ENCODE measurements at places on chromosomes 4 and X.

DNA sequence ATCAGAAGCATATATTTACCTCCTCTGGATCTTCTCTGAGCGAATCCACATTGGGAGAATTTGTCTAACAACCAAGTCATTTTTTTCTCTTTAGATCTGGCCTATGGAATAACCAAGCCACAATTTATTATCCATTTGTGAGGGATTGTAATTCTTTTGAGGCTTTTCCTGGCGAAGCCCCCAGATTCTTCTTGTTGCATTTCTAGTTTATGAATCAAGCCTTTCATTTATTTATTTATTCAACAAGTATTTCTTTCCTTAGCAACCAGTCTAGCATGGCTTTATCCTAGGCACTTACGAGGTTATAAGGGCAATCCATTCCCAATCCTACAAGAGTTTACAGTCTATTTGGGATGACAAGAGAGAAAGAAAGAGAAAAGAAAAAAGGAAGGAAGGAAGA lies 18.4 kb upstream of the FNIP2 start:
- DNase-seq = no peak

DNA sequence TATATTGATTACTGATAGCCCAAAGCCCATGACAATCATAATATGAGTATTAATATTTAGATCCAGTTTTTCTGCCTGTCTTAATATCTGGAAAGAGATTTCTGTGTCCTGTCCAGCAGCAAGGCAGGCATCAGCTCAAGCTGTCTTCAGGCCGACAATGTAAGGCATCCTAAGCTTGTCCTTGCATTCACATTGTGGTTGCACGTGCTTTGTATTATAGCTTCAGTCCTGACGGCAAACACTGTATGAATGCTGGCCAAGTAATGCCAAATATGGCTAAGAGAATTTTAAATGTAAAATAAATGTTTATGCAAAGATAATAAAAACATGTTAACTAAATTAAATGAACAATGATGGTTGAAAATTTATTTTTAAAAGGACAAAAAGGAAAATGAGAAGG lies 255.7 kb upstream of the RPS6KA3 start:
- no peak for DNase-seq

GRCh38 chr4:54473798-54474197 lies 184.0 kb upstream of the KIT start:
- no peak for DNase-seq

- no peak for DNase-seq
Measured at GRCh38 chr4:84965553-84966381, 723 bp downstream of the WDFY3 start.

DNA sequence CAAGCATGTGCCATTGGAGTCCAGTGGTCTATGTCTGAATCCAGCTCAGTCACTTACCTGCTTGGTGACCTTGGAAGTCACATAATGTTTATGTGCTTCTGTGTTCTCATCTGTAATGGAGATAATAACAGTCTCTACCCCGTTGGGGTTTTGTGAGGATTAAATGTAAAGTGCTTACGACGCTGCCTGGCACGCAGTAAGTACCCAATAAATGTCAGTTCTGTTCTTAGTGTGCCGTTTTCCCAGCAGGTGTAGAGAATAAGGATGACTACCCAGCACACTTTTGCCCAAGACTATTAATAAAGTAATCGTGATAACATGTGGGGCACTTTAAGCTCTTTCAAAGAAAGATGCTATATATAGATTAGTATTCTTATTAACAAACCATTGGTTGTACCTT lies 56.7 kb downstream of the MTM1 start:
- DNase-seq = no peak

DNA sequence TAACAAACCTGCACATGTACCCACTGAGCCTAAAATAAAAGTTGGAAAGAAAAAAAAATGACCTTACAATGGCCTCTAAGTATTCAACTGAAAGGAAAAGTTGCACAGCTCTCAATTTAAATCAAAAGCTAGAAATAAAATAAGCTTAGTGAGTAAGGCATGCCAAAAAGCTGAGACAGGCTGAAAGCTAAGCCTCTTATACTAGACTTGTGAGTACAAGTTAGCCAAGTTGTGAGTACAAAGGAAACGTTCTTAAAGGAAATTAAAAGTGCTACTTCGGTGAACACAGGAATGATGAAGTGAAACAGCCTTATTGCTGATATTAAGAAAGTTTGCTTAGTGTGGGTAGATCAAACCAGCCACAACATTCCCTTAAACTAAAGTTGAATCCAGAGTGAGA lies 707.9 kb upstream of the PITX2 start:
- DNase-seq = no peak

GRCh38 chrX:148310426-148311165 lies 189.8 kb upstream of the AFF2 start:
- no peak for DNase-seq

GRCh38 chr4:173382349-173382748 lies 11.6 kb downstream of the SAP30 start:
- DNase-seq = no peak

DNA sequence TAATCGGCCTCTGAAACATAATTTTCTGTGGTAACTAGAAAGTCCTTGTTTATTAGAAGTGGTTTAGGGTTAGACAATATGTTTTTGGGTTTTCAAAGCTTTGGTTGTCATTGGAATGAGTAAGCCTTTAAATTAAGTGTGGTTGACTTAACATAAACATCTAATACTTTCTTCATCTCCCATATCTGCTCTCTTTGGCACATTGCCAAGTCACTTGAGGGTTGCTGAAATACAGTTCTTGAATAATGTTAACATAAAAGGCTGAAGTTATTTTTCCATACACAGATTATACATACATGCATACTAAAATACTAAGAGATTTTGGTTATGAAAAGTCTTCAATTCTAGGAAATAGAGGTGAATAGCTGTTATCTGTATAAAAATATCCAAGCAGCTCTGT lies 241.7 kb upstream of the BMP3 start:
- no peak for DNase-seq

DNA sequence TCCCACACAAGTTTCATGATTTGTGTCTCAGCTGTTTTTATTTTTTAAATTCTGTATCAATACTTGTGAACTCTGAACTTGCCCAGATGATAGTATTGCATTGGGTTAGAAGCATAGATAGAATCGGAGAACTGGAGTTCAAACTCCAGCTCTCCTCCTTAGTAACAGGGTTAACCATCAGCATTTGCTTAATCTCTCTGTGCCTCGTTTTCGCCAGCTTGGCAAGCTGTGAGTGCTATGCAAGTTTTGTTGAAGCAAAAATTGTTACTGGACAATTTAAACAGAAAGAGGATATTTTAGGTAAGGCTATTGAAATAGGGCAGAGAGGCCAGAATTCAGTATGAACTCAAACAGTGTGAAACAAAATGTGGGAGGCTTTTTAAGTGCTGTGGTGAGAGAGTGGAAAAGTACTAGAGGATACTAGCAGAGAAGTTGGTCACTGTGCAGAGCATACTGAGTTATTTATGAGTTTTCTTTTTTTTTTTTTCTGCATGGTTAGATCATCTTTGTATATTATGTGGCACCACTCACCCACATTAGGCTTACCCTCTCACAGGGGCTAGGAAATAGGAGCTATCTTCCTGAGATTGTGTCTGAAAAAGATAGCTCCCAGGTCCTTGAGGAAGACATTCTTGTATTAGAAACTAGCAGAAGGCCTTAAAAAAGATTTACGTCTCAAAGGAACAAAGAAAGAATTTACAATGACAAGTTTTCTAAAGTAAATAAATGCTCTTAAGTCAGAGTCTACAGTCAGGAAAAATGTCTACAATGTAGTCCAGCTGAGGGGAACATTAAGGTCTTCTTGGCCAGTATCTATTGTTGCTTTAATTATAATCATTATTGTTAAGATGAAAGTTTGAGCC lies 1126.6 kb downstream of the FAT4 start:
- DNase-seq = no peak

GRCh38 chrX:108271397-108271787 lies 166.8 kb downstream of the COL4A6 start:
- no peak for DNase-seq

DNA sequence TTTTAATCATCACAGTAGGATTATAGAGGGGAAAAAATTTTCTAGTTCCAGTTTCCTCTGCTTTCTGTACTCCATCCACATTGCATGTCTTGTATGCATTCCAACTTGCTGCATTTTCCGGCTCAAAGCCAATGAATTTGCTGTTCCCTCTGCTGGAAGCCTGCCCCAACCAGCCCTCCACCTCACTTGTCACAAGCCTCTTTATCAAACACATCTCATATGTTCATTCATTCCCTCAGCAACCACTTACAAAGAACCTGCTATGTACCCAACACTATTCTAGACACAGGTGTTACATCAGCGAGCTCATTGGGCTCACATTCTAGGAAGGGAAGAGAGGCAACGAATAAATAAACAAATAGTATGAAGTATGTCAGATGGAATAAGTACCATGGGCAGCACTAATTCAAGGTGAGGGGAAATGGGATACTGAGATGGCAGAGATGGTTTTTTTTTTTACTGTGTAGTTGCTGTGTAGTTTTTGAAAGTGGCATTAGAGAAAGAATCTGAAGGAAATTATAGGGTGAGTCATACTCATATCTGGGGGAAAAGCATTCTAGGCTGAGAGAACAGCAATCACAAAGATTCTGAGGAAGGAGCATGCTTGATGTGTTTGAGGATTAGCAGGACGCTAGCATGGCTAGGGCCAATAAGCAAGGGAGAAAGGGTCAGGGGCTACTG lies 332.5 kb downstream of the PDGFC start:
- no peak for DNase-seq

GRCh38 chr4:68494688-68495087 lies 47.4 kb downstream of the TMPRSS11E start:
- no peak for DNase-seq

DNA sequence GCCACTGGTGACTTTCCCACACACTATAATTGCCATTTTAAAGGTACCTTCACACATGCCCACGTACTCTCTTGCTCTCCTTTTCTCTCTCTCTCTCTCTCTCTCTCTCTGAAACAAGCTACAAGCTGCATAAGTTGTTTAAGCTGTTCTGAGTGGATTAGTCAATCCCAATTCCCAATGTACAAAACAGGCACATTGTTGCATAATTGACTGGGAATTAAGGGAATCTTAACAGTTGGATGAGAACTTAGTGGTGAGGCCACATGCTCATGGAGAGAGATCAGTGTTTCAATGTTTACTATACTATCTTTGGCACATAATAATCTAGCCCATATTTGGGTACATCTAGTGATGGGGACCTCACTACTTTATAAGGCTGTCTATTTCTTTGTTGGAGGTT lies 123.3 kb downstream of the ARHGEF9 start:
- DNase-seq = no peak

DNA sequence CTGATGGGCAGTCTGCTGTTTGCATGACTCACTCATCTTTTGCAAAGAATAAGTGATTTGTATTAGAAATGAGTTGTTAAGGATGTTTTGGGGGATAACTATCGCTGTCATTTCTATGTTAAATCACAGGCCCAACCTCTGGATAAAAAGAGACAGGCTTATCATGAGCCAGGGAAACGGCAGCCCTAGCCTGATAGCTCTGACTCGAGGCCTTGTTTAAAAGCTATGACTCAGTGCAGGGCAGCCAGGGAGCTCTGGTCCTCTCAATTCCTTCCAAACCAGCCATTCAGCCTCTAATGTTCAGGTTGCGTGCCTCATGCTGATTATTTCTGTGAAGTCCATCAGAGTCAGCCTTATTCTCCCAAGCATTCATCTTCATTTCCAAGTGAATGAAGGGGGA lies 305.9 kb upstream of the HAND2 start:
- no peak for DNase-seq

DNA sequence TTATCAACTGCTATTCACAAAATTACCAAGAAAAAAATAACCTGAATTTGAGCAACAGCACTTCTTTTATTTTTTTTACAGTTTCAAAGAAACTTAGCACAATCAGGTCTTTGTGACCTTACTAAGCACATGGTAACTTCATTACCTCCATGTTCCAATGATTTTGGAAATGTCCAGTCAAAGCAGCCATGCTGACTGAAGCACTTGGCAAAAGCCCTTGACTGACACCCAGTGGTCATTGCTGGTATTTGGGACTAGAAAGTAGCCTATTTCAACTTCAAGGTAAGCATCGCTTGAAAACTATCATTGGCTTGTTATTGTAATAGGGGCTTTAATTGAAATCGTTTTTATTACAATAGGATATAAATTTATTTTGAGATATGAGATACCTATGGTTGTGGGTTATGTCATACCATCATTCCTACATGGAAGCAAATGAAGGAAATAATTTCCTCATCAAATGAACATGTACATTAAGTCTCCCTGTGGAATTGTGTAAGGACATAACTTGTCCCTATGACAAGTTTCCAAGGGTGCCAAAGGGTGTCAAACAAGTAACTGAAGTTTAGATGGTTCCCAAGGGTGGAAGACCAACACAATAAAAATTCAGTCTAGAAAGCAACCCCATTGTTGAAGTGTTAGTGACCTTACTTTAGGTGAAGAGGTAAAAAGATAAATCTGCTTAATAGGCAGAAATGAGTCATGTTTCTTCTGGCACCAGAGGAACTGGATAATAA lies 15.2 kb upstream of the ANXA10 start:
- peak; percentile 22 for DNase-seq

DNA sequence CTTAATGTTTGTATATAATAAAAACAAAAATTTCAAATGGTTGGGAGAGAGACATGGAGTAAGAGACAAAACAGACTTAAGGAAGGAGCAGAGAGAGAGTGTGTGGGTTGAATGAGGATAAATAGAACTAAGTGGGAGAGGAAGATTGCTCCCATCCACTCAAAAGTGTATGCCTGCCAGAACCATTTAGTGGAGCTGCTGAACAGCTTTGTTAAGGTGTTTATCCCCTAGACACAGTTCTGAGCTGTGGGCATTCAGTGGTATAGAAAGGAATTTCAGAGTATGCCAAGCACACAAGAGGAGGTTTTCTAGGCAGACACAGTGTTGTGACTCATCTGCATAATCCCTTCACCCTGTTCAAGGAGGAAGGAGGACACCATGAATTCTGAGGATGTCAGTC lies 508.6 kb upstream of the EPHA5 start:
- no peak for DNase-seq

- no peak for DNase-seq
Measured at GRCh38 chr4:151013491-151013890, 1.6 kb downstream of the LRBA start.
